ENCODE measurements at places on chromosomes 1 and 21.
A peak's percentile ranks its signal among the peaks of the same experiment; 100 is the strongest.

GRCh38 chr1:167121375-167122120 is 27.7 kb downstream of the STYXL2 start:
- DNase-seq: peak; percentile 88

- no peak for DNase-seq
These were observed 41.0 kb downstream of the ACTA1 start for GRCh38 chr1:229392936-229393335.

- DNase-seq: no peak
These were observed 103.3 kb upstream of the KCNK2 start for GRCh38 chr1:214979191-214979590.

DNA sequence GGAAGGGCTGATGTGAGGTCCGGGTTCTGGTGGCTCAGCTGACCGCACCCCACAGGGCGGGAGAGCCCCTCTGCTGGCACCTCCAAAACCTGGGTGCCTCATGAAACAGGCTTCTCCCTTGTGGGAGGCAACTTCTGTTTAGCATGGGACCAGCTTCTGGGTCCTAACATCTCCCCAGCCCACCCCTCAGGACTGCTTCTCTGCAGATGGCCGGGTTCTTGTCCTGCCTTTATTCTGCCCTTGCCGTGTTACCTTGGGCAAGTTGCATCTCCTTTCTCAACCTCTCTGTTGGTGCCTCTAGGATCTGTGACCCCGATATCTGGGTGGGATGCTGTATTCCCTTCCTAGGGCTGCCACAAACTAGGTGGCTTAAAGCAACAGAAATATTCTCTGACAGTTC is 15.0 kb upstream of the TTC22 start:
- DNase-seq: no peak

GRCh38 chr1:117122330-117123025 is 929 bp upstream of the TRIM45 start:
- DNase-seq: no peak

Measured in PC-9 (cell line).